ENCODE measurements at places on chromosomes 13 and 19.

DNA sequence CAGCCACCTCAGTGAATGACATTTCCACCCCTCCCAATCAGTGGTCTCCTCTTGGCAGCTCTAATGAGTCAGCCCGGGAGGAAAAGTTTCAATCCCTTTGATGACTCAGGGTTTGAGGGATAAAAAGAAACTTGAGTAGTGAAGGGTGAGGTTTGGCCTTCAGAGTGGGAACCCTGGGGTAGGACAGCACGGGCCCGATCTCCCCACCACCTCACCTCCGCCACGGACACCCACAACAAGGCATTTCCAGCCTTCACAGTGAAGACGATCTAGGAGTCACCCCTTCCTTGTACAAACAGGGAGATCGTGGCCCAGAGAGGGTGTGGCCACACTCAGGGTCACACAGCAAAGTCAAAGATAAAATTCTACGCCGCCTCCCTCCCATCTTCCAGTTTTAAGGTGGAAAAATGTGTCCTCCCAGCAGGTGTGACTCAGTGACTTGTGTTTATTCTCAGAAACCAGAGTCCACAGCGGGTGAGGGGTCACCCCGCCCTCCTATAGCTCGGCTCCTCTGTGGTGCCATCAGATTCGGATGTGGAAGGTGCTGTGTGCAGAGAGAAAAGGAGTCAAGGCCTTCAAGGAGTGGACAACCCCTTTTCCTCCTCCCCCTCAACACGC is 12.3 kb downstream of the CIB3 start:
- no peak for DNase-seq

GRCh38 chr19:55700813-55701212 is 25.8 kb downstream of the EPN1 start:
- DNase-seq, result no peak

DNA sequence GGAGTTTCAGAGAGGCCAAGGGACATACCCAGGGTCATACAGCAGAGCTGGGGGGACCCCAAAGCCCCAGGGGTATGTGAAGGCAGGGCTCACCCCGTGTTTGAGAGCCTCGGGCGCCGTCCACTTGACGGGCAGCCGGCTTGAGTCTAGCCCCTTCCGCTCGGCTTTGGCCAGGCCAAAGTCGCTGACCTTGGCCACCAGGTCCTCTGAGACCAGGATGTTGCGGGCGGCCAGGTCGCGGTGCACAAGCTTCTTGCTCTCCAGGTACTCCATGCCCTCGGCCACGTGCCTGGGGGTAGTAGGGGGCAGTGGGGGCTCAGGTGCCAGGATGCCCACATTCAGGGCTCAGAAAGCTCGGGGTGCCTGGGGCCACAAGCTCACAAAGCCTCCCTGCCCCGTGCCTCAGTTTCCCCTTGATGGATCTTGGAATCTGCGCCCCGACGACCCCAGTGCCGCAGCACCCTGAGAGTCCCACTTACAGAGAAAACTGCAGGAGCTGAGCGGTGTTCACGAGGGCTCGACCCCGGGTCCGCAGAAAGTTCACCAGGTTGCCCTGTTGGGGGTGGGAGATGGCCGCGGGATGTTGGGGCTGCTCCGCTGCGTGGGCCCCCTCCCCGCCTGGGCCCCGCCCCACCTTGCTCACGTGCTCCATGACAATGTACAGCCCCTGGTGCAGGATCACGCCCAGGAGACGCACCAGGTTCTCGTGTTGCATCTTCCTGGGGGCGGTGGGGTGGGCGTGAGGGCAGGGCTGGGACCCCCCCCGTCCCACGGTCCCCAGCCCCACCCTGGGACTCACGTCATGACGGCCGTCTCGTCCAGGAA is 7.1 kb downstream of the MATK start:
- no peak for DNase-seq

- no peak for DNase-seq
Measured at GRCh38 chr19:1864480-1865171, 1.2 kb upstream of the KLF16 start.

DNA sequence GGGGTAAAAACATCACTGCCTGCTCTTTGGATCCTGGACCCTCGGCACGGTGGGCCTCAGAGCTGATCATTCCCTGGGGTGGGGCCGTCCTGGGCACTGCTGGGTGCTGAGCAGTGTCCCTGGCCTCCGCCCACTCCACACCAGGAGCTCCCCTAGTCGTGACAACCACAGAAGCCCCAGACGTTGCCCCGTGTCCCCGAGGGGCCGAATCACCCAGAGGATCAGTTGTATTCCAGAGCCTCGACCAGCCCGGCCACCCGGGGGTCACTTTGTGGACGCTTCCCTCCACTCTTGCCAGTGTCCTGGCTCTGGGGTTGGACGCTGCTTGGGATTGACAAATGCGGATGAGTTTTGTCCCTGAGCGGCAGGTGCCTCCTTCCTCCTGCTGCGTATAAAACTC is 10.2 kb downstream of the C2CD4C start:
- no peak for DNase-seq

DNA sequence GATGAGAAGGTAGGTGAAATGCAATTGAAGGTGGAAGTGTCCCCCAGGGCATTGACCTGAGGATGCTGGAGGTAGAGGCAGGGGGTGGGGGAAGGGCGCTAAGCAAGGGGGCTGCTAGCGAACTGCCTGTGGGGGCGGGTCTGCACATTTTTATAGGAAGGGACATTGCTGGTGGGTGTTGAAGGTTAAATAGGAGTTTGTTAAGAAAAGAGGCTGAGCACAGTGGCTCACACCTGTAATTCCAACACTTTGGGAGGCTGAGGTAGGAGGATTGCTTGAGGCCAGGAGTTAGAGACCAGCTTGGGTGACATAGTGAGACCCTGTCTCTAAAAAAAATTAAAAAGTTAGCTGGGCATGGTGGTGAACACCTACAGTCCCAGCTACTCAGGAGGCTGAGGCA is 5.5 kb upstream of the ACP4 start:
- no peak for DNase-seq

DNA sequence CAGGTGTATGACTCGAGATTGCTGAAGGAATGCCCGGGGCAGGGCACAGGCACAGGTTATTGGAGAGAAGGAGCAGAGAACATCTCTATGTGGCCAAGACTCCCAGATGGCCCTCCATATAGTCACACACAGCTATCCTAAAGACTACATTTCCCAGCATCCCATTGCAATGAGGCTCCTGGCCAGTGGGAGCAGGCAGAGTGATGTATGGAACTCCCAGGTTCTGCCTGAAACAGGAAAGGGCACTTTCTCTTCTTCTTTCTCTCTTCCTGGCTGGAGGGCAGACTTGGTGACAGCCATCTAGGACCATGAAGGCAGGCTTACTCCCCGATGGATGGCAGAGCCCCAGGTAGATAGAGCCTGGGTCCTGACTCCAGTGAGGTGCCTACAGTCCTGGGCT is 13.5 kb downstream of the PPP1R13L start:
- DNase-seq, result no peak

DNA sequence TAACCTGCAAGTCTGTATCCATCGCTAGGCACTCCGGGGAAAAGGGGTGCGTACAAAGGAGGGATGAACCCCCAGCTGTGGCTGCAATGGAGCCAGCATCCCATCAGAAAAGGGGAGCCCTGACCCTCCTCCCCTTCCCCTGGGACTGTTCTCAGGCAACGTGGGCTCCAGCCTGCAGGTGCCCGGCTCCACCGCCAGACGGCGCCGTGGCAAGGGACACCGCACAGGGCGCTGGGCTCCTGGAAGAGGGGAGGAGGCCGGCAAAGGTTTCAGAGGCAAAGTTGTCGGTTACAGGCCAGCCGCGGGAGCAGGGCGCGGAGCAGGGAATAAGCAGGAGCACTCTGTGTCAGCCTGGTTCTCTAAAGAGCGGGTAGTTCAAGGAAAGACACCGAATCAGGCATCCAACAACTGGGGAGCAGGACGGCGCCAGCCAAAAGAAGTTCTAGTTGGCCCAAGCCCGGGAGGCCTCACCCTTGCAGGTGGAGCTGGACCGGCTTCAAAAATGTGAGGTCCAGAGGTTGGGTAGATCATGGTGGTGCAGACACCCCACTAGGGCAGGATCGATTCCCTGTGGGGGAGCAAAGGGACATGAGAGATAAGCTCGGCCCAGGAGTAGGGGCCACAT is 53.0 kb upstream of the ATP12A start:
- no peak for DNase-seq

- DNase-seq, result no peak
Measured at GRCh38 chr13:104832231-104832630, 1703.2 kb downstream of the EFNB2 start.

DNA sequence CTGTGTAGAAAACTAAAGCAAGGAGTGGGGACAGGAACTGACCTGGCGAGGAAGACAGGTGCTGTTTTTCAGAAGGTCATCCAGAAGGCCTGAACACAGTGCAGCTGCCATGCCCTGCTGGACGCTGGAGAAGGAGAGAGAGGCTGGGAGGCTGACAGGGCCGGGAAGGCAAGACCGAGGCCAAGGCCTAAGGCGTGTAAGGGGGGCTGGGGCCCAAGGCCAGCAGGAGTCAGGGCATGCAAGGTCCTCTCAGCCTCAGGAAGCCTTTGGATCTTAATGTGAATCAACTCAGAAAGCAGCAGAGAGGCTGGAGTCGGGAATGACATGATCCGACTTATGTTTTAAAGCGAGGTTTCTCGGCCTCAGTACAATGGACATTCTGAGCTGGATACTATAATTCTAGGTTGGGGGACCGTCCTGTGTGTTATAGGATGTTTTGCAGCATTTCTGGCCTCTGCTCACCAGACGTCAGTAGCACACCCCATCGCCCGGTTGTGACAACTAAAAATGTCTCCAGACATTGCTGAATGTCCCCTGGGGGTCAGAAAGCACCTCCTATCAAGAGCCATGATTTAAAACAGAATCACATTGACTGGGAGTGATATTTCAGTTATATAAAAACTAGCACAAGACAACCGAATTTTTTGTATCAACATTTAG is 530.4 kb downstream of the MYO16 start:
- no peak for DNase-seq

DNA sequence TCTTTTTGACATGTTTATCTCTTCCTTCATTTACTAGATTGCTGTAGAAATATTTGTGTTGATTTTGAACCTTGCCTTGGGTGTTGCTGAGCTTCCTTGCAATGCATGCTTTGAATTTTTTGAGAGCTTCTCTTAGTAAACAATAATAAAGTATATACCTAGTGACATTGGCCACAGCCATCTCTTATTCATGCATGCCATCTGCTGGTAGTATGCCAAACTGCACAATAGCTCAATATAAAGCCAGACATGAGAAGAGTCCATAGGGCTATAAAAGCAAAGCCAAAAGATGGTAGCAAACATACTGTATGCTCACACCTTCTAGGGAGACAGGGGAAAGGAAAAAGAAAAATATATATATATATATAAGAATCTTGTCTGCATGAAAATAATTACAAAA is 18.9 kb upstream of the ZSCAN5A start:
- no peak for DNase-seq

- no peak for DNase-seq
Measured at GRCh38 chr13:84741253-84741652, 859.0 kb upstream of the SLITRK1 start.

DNA sequence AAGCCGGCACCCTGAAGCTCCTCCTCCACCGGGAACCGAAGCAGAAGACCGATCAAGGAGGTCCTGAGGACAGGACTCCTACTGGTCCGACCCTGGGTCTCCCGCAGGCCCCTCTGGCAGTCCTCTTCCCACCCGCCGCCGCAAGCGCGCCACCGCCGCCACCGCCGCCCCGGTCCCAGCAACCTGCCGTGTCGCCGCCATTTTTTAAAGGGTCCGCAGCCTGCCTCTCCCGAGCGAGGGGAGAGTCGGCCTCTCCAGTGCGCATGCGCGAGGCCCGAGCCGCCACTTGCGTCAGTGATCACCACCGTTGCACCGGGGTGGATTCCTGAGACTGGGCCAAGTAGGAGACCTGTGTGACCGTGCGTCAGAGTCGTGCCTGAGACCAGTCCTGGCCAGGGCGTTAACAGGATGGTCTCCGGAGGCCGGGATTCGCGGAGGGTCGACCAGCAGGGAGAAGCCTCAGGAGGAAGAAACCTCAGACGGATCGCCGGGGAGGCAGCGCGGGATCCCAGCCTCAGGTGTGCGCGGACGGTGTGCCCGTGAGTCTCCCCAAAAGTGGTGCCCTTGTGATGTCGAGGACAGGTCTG is 51.6 kb downstream of the ZNF146 start:
- no peak for DNase-seq

DNA sequence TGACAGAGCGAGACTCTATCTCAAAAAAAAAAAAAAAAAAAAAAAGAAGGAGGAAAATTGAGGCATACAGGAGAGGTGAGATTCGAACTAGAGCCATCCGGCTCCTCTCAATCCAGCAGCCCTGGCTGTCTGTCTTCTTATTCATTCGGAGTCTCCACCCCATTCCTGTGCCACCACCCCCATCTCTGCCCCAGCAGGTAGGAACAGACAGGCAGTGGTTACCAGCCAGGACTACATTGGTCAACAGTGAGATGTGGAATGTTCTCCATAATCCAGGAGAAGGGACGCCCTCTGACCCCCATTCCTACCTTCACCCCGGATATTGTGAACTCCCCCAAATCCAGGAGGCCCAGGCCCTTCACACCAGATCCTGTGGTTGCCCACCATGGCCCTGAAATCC is 6.6 kb upstream of the S1PR2 start:
- DNase-seq, result no peak

DNA sequence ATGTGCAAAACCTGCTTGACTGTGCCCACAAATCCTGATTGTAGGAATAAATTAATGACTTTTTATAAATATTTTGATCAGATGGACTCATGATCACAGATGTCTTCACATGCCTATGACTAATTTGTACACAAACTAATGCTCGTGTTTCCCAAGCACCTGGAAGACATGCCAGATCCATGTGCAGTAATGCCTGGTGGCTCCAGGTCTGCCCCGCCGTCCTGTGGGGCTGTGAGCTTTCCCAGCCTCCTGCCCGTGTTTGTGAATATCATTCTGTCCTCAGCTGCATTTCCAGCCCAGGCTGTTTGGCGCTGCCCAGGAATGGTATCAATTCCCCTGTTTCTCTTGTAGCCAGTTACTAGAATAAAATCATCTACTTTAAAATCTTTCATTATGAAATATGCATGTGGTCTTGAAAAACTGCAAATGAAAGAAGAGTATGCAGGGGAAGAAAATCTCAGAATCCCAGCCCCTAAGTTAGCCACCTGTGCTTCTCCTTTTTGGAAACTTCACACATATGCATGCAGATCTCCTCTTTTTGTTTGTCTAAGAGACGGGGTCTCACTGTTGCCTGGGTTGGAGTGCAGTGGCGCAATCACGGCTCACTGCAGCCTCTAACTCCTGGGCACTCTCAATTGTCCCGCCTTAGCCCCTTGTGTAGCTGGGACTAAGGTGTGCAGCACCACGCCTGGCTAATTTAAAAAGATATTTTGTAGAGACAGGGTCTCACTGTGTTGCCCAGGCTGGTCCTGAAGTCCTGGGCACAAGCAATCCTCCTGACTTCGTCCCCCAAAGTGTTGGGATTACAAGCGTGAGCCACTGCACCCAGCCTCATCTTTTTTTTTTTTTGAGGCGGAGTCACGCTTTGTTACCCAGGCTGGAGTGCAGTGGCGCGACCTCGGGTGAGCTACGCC is 6.2 kb downstream of the RPL28 start:
- no peak for DNase-seq

- no peak for DNase-seq
Measured at GRCh38 chr13:62130062-62130970, 714.7 kb upstream of the PCDH20 start.

GRCh38 chr19:39746836-39747529 is 9.2 kb upstream of the CLC start:
- no peak for DNase-seq
